ENCODE measurements at places on chromosomes 4 and X.

- no peak overlapping the region for H3K4me3 ChIP-seq
- peaks cover 1% of the 10 kb centered on the region for H3K27me3 ChIP-seq
- no peaks in the 10 kb centered on the region for H3K36me3 ChIP-seq
Measured at GRCh38 chr4:70000711-70001110, 4.9 kb downstream of the STATH start.

GRCh38 chr4:5656415-5656814 is 51.9 kb downstream of the EVC2 start:
- no peak overlapping the region for H3K4me3 ChIP-seq
- no peak overlapping the region for H3K27ac ChIP-seq
- H3K36me3 ChIP-seq: no peaks in the 10 kb centered on the region
- H3K27me3 ChIP-seq: no peaks in the 10 kb centered on the region
- no peak for DNase-seq

- no peaks in the 10 kb centered on the region for H3K36me3 ChIP-seq
- no peaks in the 10 kb centered on the region for H3K27me3 ChIP-seq
- H3K27ac ChIP-seq: no peak overlapping the region
Measured at GRCh38 chr4:42596918-42597317, 60.0 kb downstream of the ATP8A1 start.

DNA sequence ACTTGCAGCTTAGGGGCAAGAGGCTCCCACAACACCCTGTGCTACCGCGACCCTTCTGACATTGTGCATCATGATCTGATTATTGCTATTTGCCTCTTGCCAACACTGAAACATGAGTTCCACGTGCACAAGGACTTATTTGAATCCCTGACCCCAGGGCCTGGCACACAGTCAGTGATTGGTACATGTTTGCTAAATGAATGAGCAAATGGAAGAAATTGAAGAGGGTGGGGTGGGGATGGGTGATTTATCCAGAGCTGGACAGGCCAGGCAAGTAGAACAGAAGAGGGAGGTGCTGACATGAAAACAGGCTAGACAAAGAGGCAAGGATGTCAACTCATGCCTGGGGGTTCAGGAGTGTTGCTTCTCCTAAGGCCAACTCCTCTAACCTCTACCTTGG is 24.9 kb upstream of the RPL39 start:
- peaks cover 6% of the 10 kb centered on the region for H3K4me1 ChIP-seq
- no peak overlapping the region for H3K4me3 ChIP-seq
- H3K27me3 ChIP-seq: no peaks in the 10 kb centered on the region
- no peaks in the 10 kb centered on the region for H3K36me3 ChIP-seq
- H3K27ac ChIP-seq: no peak overlapping the region
- no peak for DNase-seq

DNA sequence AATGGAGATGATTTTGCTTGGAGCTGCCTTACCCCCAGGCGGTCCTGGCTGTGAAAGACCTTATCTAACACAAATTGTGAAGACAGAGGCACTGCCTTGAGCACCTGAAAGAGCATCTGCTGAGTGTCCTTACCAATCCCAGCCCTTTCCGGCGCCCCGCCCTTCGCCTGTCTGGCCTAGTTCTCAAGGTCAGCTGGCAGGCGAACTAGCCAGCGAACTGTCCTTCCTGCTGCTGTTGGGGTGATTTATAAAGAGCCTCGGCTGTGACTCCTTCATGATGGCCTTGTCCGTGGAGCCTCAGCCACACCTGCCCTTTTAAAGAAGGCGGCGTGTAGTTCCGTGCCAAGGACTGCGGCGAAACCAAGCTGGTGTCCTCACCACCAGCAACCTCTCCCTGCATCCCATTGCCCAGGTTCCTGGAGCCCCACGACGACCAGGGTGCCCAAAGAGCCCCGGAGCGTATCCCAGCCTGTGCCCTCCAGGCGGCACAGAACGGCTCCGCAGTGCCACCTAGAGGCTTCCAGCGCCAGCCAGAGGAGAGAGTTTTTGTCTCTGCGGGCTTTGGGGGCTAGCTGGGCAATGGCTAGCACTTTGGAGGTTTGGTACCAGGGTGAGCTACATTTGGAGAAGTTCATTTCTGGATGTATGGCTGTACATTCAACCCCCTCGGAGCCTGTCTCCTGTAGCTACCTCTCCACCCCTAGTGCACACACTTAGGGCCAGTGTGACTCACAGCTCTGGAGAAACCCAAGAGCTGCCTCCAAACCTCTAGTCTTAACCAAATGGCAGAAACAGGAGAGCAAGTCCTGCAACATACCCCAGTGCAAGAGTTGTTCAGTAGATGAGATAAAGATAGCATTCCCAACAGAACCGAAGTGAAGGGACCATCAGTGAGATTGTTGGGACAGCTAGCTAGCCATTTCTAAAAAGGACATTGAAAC is 36.8 kb upstream of the VMA21 start:
- no peaks in the 10 kb centered on the region for H3K36me3 ChIP-seq
- peaks cover 14% of the 10 kb centered on the region for H3K27me3 ChIP-seq
- no peak overlapping the region for H3K27ac ChIP-seq
- DNase-seq: no peak

DNA sequence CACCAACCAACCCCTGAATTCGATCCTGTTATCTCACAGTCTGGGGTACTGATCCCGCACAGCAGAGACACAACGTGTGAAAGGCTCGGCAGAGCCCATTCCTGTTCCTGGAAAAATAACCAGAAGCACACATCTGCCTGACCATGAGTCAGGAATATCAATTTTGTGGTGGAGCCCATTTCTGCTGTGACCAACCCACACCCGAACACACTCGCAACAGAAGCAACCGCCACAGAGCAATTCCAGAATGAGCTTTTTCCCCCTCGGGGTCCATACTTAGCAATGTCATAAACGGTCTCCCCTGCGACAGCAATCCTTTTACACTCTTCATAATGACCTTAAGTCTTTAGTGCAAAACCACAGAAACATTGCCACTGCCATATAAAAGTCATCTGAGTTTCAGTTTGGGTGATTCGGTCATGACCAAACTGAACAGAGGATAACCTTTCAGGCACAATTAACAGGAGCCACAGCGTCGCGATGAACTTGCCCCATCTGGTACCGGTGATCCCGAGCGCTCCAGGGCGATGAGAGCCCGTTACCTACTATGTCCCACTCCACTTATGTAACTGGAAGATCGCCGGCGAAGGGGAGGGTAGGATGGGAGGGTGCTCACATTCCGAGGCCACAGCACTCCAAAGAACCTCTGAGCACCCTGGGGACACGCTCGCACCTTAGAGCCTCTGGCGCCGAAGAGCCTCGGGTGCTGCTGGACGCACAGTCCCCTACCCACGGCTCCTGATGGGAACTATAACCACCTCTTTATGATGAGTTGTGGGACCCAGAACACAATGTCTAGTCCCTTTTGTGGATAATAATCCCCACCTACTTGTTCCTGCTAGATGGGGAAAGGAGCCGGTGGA is 1.1 kb downstream of the MECP2 start:
- peak overlapping the region; percentile 100 for H3K27ac ChIP-seq
- no peaks in the 10 kb centered on the region for H3K27me3 ChIP-seq
- peak; percentile 9 for DNase-seq
- peaks cover 63% of the 10 kb centered on the region for H3K4me1 ChIP-seq
- peak overlapping the region; percentile 99 for H3K4me3 ChIP-seq

- H3K27ac ChIP-seq: no peak overlapping the region
- H3K4me1 ChIP-seq: no peaks in the 10 kb centered on the region
- DNase-seq: no peak
- H3K36me3 ChIP-seq: no peaks in the 10 kb centered on the region
Measured at GRCh38 chr4:126451237-126451873, 1136.6 kb downstream of the FAT4 start.

- no peaks in the 10 kb centered on the region for H3K36me3 ChIP-seq
- H3K4me3 ChIP-seq: no peak overlapping the region
- H3K4me1 ChIP-seq: no peaks in the 10 kb centered on the region
- no peak for DNase-seq
Measured at GRCh38 chr4:93016350-93016749, 712.6 kb downstream of the GRID2 start.

- H3K36me3 ChIP-seq: no peaks in the 10 kb centered on the region
- H3K4me3 ChIP-seq: no peak overlapping the region
- H3K4me1 ChIP-seq: no peaks in the 10 kb centered on the region
- DNase-seq: no peak
Measured at GRCh38 chr4:1414831-1415680, 8.8 kb upstream of the NKX1-1 start.

GRCh38 chrX:118825227-118825626 is 1.6 kb downstream of the ZCCHC12 start:
- H3K4me1 ChIP-seq: peaks cover 5% of the 10 kb centered on the region
- H3K4me3 ChIP-seq: no peak overlapping the region
- no peak overlapping the region for H3K27ac ChIP-seq
- no peak for DNase-seq

DNA sequence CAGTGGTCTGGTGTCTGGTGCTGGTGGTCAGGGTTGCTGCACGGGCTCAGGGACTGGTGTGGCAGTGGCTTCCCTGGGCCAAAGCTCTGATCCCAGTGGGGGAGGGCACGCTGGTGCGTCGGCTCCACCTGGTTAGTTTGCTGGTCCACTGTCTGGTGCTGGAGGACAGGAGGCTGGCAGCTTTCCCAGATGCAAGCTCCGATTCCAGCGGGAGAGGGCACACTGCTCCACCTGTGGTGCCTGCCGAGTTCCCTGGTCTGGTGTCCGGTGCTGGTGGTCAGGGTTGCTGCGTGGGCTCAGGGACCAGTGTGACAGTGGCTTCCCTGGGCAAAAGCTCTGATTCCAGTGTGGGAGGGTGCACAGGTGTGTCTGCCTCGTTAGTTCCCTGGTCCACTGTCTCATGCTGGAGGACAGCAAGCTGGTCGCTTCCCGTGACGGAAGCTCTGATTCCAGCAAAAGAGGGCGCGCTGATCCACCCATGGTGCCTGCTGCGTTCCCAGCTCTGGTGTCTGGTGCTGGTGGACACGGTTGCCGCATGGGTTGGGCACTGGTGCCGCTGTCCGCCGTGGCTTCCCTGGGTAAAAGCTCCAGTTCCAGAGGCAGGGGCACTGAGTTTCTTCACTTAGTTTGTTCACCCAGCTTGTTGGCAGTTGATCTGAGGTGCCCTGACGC is 5.8 kb downstream of the VMA21 start:
- no peak overlapping the region for H3K4me3 ChIP-seq
- no peak overlapping the region for H3K27ac ChIP-seq
- peaks cover 26% of the 10 kb centered on the region for H3K4me1 ChIP-seq

DNA sequence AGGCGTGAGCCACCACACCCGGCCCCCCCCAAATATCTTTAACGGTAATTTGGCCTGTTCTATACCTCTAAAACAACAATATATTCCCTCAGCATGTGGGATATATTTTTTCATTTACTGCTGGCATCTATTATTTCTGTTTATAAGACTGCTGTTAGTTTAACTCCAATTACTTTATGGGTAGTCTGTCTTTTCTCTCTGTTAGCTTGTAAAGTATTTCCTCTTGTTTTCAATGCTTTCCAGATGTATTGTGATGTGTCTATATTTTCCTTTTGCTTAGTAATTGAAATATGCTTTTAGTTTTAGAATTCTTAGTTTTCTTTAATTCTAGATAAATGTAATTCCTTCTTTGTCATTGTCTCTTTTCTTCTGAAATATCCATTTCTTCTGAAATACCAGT is 445.8 kb downstream of the ANKRD50 start:
- DNase-seq: no peak
- H3K27ac ChIP-seq: no peak overlapping the region
- no peak overlapping the region for H3K4me3 ChIP-seq

DNA sequence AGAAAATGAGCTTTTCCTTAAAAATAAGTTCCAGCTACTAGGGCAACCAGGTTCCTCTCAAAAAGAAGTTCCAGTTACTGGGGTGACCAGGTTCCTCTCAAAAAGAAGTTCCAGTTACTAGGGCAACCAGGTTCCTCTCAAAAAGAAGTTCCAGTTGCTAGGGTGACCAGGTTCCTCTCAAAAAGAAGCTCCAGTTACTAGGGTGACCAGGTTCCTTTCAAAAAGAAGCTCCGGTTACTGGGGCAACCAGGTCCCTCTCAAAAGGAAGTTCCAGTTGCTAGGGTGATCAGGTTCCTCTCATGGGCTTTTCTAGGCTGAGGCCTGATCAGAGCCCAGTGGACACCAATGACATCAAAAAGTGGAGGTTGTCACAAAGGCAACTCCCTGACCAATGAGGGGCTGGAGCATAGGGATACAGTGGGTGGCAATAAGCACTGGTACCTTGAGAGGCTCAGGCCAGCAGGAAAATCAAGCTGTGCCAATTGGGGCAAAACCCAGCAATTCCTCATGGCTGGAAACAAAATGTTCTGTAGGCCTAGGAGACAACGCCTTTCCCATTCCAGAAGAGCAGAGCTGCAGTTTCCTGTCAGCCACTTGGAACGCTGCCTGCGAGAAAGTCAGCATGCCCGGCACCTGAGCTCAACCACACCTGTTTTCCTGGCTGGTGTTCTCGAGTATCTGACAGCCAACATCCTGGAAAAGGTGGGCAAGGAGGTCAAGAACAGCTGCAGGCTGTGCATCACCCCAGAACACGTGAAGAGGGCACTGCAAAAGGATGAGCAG is 12.3 kb upstream of the SYTL5 start:
- DNase-seq: no peak
- H3K27me3 ChIP-seq: no peaks in the 10 kb centered on the region
- H3K4me1 ChIP-seq: peaks cover 3% of the 10 kb centered on the region
- H3K4me3 ChIP-seq: no peak overlapping the region
- H3K27ac ChIP-seq: no peak overlapping the region
- no peaks in the 10 kb centered on the region for H3K36me3 ChIP-seq

GRCh38 chrX:70196961-70197720 is 19.9 kb downstream of the DGAT2L6 start:
- peaks cover 5% of the 10 kb centered on the region for H3K4me1 ChIP-seq
- no peak overlapping the region for H3K4me3 ChIP-seq
- no peaks in the 10 kb centered on the region for H3K36me3 ChIP-seq
- no peak overlapping the region for H3K27ac ChIP-seq
- DNase-seq: peak; percentile 25

DNA sequence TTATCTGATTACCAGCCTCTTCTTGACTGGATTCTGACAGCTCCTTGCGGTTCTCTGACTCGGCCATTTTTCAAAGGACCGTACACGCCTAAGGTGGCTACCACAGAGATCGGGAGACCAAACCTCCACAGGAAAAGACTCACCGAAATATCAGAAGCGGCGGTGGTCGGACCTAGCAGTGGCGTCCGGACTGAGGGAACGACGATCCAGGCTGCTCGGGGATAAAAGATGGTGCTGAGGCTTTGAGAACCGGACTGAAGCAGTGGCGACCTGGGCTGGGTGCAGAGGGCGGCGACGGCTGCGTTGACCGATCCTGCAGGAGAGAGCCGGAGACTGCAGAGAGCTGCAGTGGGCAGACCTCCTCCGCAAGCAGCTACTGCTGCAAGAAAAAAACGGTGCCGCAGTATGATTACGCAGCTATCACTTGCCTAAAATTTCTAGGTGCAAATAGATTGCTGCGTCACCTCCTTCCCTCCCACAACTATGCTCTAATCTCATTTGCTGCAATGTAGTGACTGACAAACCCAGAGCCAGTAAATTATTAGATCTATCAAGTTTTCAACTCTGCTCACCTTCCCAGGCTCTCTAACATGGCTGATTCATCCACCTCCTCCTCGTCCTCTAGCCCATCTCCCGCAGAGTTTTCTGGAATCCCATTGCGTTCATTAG is at the start of gene NAP1L2:
Gene NAP1L2 (minus strand): TSS at position 426 of the 669 bp plus-strand sequence. CDS start 359 bp downstream, at position 67.
- H3K36me3 ChIP-seq: no peaks in the 10 kb centered on the region
- H3K4me1 ChIP-seq: peaks cover 6% of the 10 kb centered on the region
- peaks cover 2% of the 10 kb centered on the region for H3K27me3 ChIP-seq
- H3K4me3 ChIP-seq: peak within 1 kb of the TSS; percentile 79
- DNase-seq: peak; percentile 21

Data from activated T-helper 2 cell treated with anti-CD3 and anti-CD28 coated beads, Interferon-gamma antibody, Interleukin-2, Interleukin-4, amounts not matched to agents 10 μg/mL and 5 μg/mL and 100 μg/mL, durations not matched to agents 14 hours and 24 hours and 36 hours (primary cell).